T-helper 2 cell (primary cell): ENCODE measurements at places on chromosomes 4 and X.
A peak's percentile ranks its signal among the peaks of the same experiment; 100 is the strongest.

DNA sequence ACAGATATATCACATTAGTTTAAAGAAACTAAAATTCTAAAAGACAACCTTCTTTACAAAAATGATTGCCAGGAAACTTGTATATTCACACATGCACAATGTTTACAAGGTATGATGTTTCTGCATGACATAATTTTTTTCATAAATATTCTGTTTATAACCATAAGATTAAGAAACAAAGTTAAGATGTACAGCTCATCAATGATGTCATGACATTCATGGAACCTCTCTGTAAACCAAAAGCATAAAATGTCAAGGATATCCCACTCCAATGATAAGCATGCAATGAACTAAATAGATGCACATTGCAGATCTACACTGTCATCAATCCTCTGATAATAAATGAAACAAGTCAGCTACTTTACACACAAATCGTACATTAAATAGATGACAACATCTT lies 136.0 kb downstream of the MAB21L2 start:
- DNase-seq: no peak

DNA sequence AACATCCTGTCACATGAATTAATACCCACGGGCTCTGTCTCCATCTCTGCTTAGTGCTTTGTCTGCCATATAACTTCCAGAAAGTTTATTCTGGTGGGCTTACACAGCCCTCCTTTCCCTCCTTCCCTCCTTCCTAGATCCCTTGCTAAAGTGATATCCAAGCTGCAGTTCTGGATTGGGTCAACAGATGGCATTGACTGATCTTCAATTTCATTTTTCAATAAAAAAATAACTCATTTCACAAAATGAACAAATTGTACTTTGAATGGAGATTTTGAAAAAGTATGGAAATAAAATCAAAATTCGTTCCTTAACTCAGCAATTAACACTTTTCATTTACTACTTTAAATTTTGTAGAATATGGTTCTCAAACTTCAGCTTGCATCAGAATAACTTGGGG lies 94.9 kb downstream of the NXF2 start:
- DNase-seq: no peak

GRCh38 chr4:93221771-93222170 lies 606.8 kb upstream of the ATOH1 start:
- DNase-seq: no peak

- DNase-seq: no peak
Observed at GRCh38 chr4:85776579-85776978, 301.6 kb downstream of the ARHGAP24 start.

DNA sequence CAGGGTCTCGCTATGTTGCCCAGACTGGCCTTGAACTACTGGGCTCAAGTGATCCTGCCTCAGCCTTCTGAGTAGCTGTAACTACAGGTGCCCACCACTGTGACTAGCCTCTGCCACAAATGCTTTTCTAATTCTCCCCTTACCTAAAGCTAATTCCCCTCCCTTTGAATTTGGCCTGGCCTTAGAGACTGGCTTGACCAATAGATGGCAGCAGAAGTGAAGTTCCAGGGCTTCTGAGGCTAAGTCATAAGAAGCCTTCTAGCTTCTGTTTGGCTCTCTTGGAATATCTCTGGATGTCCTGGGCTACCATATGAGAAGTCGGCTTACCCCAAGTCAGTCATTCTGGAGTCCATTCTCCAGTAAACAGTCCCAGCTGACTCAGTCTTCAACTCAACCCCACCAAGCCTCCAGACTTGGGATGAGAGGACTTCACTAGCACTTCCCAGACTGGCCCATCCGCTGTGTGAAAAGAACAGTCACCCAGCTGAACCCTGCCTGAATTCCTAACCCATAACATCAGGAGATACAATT lies 61.0 kb downstream of the HPRT1 start:
- no peak for DNase-seq

DNA sequence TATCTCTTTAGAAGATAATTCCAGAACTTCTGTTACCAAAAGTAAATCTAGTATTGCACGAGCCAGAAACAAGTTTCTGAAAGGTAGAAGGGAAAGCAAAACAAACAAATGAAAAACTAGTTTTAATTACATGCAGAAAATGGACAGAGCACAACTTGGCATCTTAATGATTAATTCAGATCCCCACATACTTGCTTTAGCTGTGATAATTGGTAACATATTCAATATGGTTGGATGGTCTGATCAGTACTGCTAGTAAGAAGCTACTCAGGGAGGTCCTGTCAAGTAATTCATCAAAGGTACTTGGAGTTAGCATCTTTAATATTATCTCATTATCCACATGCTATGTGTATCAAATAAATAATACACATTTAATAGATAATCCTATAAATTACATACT lies 204.3 kb downstream of the TRAM1L1 start:
- DNase-seq: no peak

DNA sequence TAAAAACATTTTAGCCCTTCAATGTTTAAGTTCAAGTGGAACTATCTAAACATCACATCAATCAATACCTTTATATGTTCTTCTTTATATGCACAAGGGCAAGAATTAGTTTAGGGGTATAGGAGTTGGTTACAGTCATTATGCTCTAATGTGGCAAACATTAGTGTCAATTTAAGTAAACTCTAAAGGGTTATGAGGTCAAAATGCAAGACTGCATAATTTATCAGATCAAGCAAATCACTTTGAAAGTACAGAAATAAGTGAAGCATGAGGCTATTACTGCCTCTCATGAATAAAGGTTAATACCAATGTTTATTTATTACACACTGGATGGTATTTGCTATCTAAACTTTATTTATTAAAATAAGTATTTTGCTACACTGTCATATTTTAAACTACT lies 59.7 kb downstream of the MAB21L2 start:
- DNase-seq: no peak

DNA sequence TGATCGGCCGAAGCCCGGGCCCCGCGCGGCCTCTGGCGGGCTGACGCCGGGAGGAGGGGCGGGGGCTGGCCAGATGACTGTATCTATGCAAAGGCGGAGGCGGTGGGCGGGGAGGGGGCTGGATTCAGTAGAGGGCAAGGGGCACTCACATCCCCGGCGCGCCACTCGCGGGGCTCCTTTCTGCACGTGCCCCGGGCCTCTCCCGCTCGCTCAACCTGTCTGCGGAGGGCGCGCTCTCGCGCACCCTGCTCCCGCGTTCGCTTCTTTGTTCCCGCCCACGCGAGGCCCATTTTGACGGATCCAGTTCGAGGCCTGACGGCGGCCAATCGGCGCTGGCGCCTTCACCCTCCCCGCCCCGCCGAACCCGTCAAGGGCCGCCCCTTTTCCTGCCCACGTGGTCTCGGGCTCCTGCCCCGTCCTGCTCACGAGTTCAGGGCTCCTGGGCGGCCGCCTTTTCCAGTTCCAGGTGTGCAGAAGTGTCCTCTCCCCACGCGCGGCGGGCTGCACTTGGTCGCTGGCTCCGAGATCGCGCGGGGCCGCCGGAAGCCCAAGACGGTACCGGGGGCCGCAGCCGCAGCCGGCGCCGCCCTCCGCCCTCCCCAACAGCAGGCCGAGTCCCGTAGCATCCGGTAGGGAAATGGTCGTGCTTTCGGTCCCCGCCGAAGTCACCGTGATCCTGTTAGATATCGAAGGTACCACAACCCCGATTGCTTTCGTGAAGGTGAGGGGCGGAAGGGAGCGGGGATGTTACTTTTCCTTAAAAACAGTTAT lies at the start of the genes ENOPH1 and HNRNPDL:
Gene ENOPH1 (plus strand): TSS at position 398 of the 771 bp plus-strand sequence. CDS start 240 bp downstream, at position 638.
Gene HNRNPDL (minus strand): TSS at position 270 of the 771 bp plus-strand sequence. CDS start 772 bp downstream, outside the sequence.
- DNase-seq: peak; percentile 90

DNA sequence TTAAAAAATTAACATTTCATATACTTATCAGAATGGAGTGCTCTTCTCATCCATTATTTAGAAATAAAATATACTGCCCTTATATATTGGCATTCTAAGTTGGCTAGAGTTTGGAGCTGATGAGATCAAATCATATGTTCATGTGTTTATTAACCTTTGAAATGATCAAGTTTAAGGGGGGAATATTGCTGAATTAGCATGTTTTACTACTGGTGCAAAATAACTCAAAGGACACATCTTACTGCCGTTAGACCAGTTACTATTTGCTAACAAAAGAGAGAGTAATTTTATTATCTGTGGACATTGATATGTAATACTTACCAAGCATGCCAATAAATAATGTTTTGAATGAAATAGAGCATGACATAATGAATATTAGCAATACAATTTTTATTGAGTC lies 901.0 kb downstream of the CCSER1 start:
- no peak for DNase-seq

DNA sequence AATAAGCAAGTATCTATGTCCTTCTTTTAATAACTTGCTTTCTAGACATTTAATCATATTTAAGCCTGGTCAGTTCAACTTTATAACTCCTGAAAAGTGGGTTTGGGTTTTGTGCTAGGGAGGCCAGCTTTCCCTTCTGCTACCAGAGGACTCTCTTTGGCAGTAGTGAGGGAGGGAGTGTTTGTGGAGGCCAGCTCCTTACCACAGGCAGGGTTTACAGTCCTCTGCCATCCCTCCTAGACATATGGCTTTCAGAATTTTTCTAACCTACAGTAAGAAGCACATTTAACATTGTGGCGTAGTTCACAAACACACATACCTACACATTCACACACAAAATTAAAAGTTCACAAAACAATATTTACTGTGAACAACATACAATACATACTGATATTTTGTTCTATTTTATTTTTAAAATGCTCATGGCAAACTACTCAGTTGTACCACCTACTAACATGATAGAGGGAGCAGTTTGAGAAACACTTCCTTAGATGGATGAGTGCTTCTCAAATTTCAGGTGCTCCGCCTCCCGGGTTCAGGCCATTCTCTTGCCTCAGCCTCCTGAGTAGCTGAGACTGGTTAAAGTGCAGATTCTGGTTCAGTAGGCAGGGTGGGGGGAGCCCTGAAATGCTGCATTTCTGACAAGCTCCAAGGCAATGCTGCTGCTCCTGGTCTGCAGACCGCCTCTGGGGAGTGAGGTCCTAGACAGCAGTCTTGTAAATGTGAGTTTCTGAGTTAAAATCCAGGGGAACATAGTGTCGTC lies 86.7 kb downstream of the PTTG2 start:
- no peak for DNase-seq

DNA sequence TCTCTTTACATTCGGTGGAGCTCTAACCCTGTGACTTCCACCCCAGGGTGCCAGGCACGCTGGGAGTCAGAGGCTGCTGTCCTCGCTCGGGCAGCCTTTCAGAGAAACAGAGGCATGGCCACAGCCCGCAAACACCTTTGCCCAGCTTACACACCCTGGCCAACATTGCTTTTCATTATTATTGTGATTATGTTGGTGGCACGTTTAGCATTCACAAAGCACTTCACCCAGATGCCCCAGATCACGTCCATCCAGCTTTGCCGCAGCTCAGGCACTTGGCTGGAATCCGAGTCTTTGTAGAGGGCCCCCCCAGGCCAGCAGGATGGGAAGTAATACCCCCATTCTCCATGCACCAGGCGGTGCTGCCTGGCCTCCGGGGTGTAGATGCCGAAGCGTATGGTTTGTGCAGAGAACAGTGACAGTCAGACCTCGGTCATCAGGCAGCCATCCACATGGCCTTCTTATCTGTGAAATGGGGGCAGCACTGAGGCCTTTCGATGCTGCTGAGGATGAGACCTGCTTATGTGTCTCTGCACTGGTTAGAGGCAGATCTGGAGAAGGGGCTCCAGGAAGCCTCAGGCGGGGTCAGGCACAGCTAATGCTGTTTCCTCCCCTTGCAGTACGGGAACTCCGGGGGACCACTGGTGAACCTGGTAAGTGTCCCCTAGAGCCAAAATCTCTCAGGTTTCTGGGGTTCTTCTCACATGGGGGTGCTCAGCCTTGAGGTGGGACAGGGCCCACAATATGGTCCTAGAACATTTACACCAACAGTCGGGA lies 22.3 kb downstream of the HTRA3 start:
- DNase-seq: no peak

DNA sequence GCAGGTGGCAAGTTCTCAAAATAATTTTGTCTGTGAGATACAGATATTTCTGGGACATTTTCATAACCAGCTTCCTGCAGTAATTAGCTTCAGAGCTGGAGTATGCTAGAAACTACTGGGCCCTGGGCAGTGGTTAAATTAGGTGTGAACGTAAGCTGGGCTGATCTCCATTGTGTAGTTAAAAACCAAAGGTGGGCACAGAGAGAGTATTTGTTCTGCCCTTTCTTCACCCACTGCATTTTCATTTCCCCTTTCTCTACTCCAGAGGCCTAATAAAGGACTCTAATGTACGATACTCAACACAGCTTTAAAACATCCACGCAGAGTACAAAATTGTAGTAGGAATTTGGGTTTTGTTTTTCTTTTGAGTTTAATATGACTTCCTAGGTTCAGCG lies 252.7 kb downstream of the SPRY1 start:
- DNase-seq: no peak

DNA sequence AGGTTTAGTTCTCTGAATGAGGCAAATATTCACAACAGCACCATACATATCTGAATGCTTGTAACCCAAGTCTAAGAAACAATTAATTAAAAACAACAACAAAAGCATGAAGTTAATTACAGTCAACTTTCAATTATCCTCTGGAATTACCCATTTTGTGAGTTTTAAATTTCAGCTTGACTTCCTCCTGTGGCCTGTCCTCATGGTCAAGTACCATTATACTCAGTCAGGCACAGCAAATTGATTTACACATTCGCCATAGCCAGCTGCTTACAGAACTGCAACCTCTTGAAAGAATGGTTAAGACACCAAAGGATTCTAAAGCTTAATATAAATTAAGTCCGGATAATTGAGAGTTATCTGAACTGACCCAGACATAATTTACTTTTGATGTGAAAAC lies 306.5 kb downstream of the CAMK2D start:
- DNase-seq: no peak

DNA sequence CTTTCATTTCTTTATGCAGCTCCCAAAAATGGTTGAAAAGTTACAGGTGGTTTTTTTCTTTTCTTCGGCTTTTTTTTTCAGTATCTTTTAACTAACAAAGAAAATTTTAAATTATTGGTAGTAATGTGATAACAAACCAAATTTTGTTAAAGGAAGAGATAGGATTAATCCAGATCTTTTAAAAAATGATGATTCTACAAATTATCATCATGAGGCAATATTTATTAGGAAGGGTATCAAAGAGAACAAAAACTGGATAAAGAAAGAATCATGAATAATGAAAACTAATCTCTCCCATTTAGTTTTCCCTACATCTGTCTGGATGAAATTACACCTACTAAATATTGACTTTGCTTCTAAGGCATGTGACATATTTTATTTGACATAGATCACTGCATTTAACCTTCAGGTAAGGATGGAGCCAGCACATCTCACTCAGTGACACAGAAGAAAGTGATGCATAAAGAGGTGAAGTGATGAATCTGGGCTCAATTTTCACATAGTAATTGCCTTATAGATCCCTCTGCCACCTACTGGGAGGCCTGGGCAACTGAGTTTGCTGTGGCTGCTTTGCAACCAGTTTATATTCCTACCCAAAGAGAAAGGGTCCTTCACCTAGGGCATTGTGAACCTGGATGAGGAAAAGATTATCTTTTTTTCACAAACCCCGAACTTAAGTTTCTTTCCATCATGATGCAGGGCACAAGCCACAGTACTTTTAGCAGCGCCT lies 155.6 kb downstream of the HNRNPD start:
- DNase-seq: no peak

GRCh38 chr4:113509851-113510250 lies 251.7 kb downstream of the CAMK2D start:
- DNase-seq: no peak

- no peak for DNase-seq
Observed at GRCh38 chr4:173468314-173468713, 61.7 kb downstream of the HAND2 start.
